ENCODE measurements at places on chromosomes 7 and 10. TPM values are rescaled to one million over a fixed set of nuclear protein-coding genes. Genes with fewer than 3 reads are reported as not detected.
A peak's percentile ranks its signal among the peaks of the same experiment; 100 is the strongest.

The CLRN3 gene
- not detected for total RNA-seq

The SRGN gene
- 74.0 TPM for total RNA-seq

The UTF1 gene
- not detected for total RNA-seq

The SPDYE6 gene
- total RNA-seq: not detected

DNA sequence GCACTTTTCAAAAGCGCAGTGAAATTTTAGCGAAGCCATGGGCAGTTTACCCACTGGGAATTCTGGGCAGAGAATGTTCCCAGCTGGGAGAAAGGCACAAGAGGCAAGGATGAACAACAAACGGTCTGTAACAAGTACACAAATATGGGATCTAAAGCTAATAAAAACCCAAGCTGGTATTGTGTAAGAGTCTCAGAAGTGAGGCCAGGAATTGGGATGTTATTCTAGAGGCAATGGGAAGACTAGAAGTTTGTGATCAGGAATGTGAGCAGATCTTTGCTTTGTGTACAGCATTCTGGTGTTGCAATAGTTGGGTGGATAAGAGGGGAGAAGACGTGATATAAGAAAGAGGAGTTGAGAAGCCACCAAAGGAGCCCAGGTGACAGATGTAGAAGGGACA lies 15.0 kb downstream of the FZD9 start:
- DNase-seq: no peak

- DNase-seq: no peak
Observed at GRCh38 chr7:75662579-75663301, 76.0 kb downstream of the HIP1 start.

GRCh38 chr10:124132876-124133275 lies 39.5 kb upstream of the CHST15 start:
- DNase-seq: no peak

DNA sequence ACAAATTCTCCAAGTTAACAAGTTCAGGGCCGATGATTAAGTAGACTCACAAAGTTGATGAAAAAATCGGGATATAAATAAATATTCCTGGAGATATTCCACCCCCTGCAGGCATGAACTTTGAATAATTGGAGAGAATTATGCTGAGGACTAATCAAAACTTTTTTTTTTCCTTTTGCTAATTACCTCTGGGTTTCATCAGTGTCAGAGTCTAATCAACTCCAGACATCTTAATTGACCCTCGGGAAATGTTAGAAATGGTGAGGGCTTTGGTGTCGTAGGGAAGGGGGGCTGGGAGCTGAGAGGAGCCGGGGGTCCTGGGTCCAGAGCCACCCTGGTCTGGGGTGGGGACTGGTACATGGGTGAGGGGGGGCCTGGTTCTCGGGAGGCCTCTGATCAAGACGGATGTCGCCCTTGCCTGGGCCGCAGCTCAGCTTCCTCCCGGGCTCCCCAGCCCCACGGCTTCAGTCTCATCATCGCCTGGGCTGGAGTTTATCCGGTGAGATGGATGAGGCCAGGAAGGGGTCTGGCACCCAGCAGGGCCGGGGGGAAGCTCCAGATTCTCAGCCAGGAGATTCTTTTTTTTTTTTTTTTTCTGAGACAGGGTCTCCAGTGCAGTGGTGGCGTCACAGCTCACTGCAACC lies 30.4 kb upstream of the ELFN1 start:
- DNase-seq: no peak

DNA sequence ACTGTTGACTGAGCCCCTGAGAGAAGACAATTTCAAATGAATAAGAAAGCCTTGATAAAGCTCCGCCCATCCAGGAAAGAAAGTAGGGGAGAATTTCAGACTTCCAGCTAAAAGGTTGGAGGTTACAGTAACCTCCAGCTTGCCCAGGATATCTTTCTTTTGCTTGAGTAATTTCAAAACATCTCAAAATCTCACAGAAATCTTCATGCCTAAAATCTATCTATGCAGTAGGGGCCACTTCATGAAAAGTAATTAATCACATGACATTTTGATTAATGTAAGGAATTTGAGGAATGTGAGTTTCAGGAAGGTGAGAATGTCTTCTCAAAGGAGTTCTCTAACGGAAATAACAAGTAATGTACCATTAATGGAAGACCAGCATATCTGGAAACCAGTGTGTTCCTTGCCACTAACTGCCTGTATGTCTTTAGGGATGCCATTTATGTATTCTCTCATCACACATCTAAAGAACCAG lies 24.2 kb downstream of the TRIL start:
- DNase-seq: no peak

GRCh38 chr10:16297642-16298041 lies 139.2 kb upstream of the PTER start:
- DNase-seq: peak; percentile 8

- DNase-seq: no peak
Observed at GRCh38 chr10:3082290-3082689, 14.9 kb downstream of the PFKP start.

DNA sequence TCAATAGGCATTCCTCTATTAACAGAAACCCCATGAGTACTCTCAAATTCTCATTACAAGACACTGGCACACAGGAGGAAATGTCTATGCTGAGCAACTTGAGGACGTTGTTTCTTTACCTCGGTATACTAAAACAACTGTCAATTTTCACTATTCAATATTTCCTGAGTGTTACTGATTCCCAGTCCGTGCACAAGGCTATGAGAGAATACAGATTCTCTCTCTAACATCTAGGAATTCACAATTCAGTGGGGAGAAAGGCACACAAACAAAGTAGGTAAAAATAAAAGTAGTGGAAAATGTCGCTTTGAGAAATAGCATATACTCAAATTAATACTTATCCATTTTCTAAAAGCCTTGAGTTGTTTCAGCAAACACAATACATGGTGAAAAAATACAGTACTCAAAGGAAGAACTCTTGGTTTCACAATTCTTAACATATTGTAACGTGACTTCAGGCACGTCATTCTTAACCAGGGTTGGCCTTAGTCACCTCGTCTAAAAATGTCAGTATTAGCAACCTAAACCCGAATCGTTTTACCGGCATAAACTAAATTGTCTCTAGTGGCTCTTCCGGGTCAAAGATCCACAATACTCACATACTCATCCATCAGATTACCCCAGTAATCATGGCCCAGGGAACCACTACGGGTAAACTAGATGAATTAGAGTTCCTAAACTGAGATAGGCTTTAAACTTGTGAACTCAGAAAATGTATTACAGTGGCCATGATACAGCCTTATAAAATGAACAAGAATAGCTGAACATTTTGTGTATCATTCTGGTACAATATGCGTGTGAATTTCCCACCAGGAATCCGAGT lies 1.5 kb downstream of the IPMK start:
- no peak for DNase-seq

GRCh38 chr10:60921633-60922032 lies 22.4 kb downstream of the RHOBTB1 start:
- no peak for DNase-seq

GRCh38 chr7:24501009-24501408 lies 72.2 kb upstream of the PALS2 start:
- no peak for DNase-seq

- no peak for DNase-seq
Observed at GRCh38 chr10:92839191-92840085, 8.9 kb upstream of the EXOC6 start.

GRCh38 chr7:142334236-142334635 lies 76.4 kb upstream of the PRSS58 start:
- no peak for DNase-seq
